ENCODE measurements at places on chromosomes 7 and 10. TPM values are rescaled to one million over a fixed set of nuclear protein-coding genes. Genes with fewer than 3 reads are reported as not detected.

PRPF18 gene
- 31.0 TPM for total RNA-seq

MKX gene
- total RNA-seq = 2.2 TPM

HECW1 gene
- not detected for total RNA-seq

- no peak for DNase-seq
These were observed 26.8 kb downstream of the LYZL2 start for GRCh38 chr10:30602747-30603146.

GRCh38 chr7:68888971-68889385, 709.3 kb upstream of the AUTS2 start:
- DNase-seq = no peak
